ENCODE measurements at places on chromosomes 6 and 20.

- DNase-seq = no peak
These were observed 769 bp downstream of the CCN6 start for GRCh38 chr6:112054555-112055190.

- DNase-seq = no peak
These were observed 5.9 kb downstream of the MAP7 start for GRCh38 chr6:136544326-136544725.

GRCh38 chr6:70225055-70225454, 77.8 kb downstream of the COL9A1 start:
- no peak for DNase-seq

DNA sequence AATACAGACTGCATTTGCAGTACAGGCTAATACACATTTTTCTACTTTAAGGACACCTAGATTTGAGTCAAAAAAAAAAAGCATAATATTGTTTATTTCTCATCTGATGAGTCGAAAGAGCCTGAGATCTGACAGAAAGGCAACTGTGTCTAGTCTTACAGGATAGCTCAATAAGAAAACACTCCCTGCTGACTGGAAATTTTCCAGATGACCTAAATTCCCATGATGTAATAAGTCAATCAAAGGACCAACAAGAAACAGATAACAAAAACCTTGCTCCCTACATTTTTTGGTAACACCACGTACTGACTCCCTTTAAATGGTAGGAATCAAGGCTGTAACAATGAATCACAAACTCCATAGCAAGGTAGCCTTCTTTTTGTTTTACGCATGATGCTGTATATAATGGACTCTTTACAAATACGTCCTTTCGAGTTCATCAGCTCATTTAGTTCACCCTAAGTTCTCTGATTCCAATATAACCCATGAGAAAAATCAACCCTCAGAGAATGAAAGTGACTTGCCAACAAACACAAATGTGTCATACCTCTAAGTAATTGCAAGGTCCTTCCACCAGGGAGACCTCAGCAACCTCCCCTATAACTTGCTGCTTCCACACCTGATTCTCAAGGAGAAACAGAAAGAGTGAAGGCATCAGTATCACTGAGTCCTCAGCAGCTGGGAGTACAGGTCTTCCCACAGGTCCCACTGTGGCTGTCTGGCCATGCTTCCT, 12.1 kb downstream of the TBX18 start:
- DNase-seq = no peak

DNA sequence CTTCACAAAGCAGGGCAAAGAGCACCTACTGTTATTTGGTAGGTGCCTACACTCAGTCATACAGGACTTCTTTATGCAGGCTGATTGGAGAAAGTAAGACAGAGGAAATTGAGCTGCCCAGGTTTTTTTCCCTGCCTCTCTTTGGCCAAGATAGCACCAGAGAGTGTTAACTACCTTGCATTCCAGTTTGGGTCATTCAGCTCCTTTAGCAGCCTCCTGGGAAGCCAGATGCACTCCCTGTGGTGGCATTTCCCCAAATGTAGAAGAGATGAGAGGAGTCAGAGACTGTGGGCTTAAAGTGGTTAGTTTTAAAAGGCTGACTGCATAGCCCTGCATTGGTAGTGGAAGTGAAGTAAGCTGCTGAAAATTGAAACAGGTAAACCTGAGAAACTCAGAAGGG, 358.4 kb downstream of the BCKDHB start:
- DNase-seq = no peak

DNA sequence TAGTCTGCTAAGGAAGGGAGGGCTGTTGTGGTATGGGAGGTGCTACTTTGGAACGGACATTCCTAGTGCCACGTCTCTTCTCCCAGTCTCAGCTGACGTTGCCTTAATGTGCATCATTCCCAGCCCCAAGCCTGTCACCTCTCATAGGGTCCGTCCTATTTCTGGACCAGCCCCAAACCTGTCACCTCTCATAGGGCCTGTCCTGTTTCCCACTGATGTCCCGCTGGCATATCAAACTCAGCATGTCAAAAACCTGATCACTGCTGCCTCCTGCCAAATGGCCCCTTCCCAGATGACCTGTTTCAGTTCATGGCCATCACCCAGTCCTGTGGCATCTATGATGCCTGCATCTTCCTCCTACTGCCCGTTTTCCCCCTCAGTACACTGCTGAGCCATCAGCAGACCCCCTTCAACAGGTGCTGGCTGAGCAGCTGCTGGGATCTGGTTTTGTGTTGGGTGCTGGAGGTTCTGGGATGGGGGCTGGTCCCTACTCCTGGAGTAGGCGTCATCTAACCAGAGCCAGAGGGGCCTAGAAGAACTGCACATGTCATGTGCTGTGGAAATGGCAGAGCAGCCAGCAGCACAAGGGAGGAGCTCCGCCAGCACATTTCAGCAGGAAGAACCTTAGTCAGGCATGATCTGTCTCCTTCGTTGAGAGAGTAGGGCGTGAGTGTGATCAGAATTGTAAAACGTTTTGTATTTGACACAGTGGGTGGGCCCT, 3.3 kb downstream of the ENTPD6 start:
- no peak for DNase-seq

DNA sequence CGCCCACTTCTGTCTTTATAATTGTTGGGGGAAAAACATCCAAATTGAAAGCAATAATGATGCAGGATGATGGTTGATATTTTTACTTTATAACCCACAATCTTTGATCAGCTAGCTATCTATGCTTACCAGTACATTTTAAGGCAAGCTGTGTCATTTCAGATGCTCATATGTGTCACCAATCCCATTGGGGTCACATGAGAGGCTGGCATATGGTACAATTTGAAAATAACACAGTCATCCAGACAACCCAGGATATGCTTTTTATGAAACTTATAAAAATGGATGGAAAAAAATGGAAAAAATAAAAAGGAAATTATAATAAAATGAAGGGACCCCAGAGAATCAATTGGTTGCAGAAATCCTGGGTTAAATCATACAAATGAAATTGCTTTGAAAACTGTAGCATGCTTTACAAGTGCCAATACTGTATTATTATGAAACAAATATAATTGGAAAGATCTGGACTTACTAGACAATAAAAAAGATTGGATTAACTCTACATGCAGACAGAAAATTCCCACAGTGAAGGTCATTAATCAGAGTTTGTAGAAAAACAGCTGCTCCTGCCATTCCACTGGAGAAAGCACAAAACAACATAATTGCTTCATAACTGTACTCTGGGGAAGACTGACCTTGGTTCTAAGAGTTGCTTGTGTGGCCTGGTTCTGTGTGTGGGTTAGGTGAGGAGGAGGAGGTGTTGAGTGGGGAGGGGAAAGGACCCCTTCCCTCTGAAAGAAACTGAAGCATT, 13.3 kb upstream of the PRIM2 start:
- DNase-seq = no peak

DNA sequence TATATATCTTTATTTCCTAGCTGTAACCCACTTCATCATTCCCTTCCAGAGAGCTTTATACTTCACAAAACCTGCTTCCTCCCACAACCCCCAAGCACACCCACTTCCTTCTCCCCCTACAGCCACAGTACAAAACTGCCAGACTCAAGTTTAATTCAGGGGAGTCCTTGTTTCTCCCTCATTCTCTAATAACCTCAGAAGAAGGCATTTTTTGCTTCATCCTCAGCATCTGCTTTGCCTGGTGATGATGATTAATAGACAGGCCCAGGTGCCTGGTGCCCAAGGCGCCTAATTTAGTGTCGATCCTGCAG, 414.3 kb downstream of the KIF16B start:
- no peak for DNase-seq

GRCh38 chr6:3919130-3919628, 70.0 kb downstream of the FAM50B start:
- no peak for DNase-seq

- peak; percentile 45 for DNase-seq
These were observed 7.7 kb downstream of the BRPF3 start for GRCh38 chr6:36204068-36204753.

GRCh38 chr20:34129518-34130162, 17.6 kb upstream of the EIF2S2 start:
- peak; percentile 68 for DNase-seq

DNA sequence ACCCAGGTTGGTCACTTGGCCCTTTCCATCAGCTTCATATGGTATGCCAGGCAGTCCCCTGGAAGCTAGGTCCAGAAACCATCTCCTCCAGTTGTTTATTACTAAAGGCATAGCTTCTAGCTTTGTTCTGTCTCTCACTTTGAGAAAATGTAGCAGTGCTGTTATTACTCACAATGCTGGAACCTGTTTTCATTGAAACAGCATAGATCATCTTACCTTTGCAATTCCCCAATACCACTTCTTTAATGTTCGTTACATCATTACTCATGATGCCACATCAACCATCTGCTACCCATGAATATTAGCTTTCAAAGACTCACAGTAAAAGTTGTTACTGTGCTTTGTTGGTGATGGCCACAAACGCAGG, 88.3 kb downstream of the ADAT2 start:
- DNase-seq = no peak

DNA sequence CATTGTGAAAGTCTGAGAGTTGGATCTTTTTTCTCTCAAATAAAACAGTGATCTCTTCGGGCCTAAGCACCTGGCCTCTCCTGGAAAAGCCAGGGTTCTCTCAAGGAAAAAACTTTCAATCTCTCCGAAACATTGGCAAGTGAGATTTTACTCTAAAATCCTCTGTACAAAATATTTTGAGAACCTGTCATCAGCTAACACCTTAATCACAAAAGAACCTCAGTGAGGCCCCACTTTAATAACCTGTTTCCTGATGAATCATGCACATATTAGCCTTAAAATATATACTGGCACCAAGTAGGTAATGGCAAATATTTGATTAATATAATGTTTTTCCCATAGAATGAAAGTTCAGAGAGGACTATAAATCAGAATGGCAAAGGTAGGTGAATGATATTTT, 177.9 kb downstream of the FRK start:
- no peak for DNase-seq

- no peak for DNase-seq
These were observed 11.6 kb upstream of the ELOVL5 start for GRCh38 chr6:53360093-53360912.

- no peak for DNase-seq
These were observed 473.0 kb downstream of the CD83 start for GRCh38 chr6:14590586-14590985.

DNA sequence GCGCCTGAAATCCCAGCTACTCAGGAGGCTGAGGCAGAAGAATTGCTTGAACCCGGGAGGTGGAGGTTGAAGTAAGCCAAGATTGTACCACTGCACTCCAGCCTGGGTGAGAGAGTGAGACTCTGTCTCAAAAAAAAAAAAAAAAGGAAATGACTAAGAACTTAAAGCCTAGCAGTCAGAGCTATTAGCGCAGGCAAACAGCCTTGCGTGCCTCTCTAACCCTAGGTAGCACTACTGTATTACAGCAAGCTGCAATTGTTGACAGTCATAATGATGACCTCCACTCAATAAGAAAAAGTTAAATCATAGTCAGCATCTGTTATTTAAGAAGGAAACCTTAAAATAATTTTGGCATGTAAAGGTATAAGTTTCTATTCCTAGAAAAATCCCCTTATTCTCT, 14.4 kb downstream of the GSS start:
- DNase-seq = no peak

- peak; percentile 44 for DNase-seq
These were observed 6.6 kb upstream of the WTAP start for GRCh38 chr6:159720708-159721107.

DNA sequence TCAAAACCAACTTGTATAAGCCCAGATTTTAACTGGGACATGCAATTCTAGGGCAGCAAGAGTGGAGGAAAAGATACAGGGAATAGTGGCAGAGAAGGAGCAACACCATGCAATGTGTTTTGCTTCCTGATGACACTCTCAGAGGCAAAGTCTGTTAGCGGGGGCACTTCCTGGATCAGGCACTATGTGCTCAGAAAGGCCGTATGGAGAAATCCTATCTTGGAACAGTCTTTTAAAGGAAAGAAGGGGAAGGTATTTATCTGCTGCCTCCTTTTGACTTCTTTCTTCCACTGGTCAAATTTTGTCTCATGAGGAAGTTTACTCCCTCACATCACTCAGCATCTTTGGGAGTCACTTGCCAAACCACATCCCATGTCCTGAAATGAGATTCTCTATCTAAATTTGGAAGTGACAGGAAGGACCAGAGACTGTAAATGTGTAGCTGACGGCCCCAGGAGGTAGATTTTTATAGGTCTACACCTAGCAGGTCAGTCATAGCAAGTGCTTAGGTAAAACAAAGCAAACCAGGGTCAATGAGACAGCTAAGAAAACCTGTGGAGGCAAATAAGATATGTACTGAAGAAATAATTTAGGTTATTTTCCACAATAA, 91.7 kb upstream of the ELOVL5 start:
- no peak for DNase-seq

DNA sequence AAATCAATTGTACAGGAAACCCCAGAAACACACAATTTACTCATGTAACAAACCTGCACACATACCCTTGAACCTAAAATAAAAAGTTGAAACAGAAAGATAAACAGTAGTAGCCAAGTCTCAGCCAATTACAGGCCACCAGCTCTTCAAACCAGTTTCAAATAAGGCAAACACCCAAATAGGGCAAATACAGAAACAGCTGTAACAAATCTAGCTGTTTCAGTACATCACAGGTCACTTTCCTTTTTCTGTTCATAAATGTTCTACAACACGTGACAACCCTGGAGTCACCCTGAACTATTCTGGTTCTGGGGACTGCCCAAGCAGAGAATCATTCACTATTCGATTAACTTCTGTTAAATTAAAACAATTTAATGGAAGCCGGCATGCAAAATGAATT, 329.0 kb downstream of the GJA1 start:
- DNase-seq = no peak

DNA sequence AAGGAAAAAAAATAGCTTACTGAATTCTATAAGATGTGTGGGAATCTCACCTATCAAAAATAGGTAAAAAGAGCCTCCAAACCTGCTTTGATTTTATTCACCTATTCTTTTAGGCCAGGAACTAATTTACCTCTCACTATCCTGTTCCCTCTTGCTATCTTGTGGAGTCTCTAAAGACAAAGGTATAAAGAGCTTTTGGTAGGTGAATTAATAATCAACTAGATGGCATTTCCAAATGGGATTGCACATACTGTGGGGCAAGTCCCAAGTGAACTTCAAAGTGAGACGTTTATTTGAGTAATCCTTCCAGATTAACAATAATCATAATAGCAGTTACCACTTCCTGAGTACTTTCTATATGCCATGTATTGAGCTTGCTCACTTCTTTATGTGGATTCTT, 2.8 kb downstream of the FAM8A1 start:
- no peak for DNase-seq

- no peak for DNase-seq
These were observed 669 bp downstream of the PDCD2 start for GRCh38 chr6:170583756-170584180.

GRCh38 chr6:108114841-108115597, 40.5 kb upstream of the OSTM1 start:
- DNase-seq = peak; percentile 66

DNA sequence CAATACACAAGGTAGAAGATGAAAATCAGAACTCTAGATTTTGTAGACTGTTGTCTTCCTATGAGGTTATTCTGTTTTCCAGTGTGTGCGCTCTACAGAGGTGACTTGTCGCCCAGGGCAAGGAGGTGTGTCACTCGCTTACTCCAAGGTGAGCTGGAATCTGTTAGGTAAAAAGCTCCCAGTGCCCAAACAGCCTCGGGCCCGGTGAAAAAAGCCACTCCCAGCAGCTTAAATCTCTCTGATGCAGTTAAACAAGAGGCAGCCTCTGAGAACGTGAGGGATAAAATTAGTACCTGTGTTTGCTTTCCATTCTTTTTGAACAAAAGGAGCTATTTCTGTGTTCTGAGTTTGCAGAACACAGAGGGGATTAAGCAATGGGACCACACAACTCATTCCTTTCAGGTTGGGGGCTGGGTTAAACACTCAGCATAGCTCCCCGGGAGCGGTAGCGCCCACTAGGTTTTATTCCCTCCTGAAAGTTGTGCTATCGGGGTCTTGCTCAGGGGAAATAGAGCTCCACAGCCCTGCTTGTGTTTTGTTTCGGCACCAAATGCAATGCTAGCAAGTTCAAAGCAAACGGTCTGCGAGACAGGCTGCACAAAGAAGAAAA, 181.2 kb downstream of the FOXA2 start:
- DNase-seq = no peak
